ENCODE measurements at places on chromosomes 2 and 18.

GRCh38 chr18:3184275-3184963 lies 35.3 kb downstream of the MYOM1 start:
- DNase-seq = no peak

DNA sequence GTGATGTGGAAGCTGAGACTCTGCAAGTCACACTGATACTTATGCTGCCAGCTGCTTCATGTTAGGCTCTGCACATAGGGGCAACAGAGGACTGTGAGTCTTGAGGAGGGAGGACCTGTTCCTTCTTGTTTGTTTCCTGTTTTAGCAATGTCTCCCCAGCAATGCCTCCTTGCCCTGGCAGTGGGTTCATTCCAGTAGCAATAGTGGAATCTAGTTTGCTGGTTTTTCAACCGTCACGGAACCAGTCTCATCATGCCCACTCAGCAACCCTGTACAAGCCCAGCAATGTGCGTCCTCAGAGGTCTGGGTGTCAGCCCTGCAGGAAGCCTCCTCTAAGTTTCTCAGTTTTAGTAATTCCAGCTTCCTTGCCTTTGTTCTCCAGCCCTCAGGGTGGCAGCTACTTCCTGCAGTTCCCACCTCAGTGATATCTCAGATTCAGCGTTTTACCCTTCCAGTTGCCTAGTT lies 20.5 kb upstream of the ITGB6 start:
- no peak for DNase-seq

DNA sequence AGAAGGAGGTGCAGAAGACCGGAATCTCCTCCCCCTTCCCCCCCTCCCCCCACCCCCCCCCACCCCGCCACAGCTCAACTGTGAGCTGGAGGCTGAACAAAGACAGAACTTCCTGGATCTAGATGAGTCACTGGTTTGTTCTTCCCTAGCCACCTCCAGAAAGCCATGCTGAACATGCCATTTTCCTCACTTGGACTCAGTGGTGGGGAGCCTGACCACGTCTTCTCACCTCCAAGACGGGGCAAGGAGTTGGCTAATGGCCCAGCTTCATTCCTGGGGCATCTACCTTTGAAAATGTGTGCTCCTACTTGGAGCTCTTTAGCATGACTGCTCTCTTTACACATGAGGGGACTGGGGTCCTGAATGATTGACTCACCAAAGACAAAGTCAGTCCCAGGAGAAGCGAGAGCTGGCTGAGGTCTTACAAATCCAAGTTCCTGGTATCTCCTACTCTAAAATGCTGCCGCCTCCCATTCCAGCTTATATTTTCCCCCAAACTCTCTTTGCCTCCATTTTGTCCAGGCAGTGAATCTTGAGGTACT lies 22.6 kb upstream of the FZD5 start:
- DNase-seq = no peak

DNA sequence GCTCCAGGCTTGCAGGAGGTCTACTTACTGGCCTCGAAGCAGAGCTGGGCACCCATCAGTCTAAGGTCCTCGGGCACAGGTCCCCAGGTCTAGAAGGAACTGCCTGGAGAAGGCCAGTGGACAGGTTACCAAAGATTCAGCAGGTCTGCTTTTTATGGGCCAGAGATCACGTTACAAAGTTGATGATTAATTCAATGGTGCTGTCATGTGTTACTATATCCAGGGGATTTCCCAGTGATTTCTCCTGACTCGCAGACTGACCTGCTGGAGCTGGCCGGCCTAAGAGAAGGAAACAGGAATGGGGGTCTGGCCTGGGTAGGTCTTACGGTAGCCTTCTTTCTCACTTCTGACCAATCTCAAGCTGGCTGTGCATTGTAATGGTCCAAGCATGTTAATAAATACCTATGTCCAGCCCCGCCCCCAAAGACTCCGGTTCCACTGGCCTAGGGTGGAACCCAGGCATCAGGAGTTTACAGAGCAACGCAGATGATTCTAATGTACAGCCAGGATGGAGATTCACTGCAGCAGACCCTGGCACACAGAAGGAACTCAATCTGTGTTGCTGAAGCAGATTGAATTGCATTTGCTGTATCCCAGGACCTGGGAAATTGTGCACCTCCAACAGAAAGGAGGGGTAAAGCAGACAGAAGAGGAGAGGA lies at the start of gene NEURL3:
TSS of gene NEURL3 (minus strand) at position 127 of the 659 bp plus-strand sequence. CDS start at position 56, 71 bp downstream.
- no peak for DNase-seq

GRCh38 chr18:60024857-60025256 lies 125.1 kb downstream of the PMAIP1 start:
- DNase-seq = no peak

GRCh38 chr2:174595891-174596397 lies 1.7 kb downstream of the WIPF1 start:
- DNase-seq = no peak

Data from stimulated activated CD8-positive, alpha-beta memory T cell treated with anti-CD3 and anti-CD28 coated beads, Interleukin-4, amount 100 ng/mL, for 1 hour (primary cell).